SK-N-SH (cell line): ENCODE measurements at places on chromosomes 3 and 15.
A peak's percentile ranks its signal among the peaks of the same experiment; 100 is the strongest.

- no peak for DNase-seq
These were observed 57.6 kb upstream of the AZI2 start for GRCh38 chr3:28406241-28406640.

GRCh38 chr3:187823746-187824145 lies 78.5 kb upstream of the BCL6 start:
- DNase-seq = no peak

DNA sequence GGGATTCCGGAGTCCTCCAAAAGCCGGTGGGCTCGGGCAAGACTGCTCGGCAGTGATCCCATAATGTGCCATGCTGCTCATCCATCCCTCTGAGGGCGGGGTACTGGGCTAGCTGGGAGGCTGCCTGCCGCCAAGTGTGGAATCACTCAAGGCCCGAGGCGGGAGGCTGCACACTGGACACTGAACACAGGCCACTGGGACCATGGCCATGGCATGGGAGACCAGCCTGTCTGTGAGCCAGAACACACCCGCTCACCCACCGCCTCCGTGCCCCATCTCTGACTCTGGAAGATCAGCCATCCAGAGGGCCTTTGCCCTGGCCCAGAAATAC lies 1.4 kb downstream of the C3orf22 start:
- DNase-seq = peak; percentile 8

GRCh38 chr15:64571857-64572291 lies 111.5 kb downstream of the ZNF609 start:
- no peak for DNase-seq

DNA sequence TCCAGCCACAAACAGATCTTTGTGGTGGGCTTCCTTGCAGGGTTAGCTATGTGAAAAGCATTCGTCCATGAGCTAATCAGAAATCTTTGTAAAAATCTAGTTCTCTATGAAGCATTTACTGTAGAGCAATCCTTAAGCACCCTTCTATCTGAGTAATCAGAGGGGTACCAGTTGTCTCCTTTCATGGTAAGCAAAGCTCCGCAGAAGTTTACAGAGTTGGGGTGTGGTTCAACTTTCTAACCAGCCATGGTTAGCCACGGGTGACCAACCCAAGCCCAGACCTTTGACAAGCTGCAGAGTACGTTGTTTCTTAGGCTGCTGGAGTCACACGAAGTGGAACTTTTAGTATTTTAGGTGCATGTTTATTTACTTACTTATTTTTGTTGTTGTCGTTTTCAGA lies 77.4 kb downstream of the FLNB start:
- DNase-seq = no peak

GRCh38 chr3:144774897-144775296 lies 803.3 kb downstream of the DIPK2A start:
- no peak for DNase-seq

GRCh38 chr3:123409443-123410148 lies 39.3 kb downstream of the ADCY5 start:
- DNase-seq = no peak

- no peak for DNase-seq
These were observed 11.4 kb downstream of the CPEB1 start for GRCh38 chr15:82635798-82636197.

DNA sequence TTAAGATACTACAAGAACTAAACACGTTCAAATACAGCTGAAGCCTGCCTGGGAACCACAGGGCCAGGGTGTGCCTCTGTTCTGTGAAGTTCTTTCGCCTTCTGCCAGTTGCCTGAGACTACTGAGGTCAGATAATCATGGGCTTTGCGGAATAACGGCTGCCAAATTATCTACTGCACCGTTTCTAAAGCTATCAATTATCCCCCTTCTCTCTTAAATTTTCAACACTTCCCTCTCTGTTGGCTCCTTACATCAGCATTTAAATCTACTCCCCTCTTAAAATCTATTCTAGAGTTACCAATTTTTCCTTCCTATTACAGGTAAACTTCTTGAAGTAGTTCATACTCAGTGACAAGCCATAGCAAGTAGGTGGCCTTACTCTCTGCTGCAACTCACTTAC lies 6.2 kb upstream of the NEO1 start:
- no peak for DNase-seq

DNA sequence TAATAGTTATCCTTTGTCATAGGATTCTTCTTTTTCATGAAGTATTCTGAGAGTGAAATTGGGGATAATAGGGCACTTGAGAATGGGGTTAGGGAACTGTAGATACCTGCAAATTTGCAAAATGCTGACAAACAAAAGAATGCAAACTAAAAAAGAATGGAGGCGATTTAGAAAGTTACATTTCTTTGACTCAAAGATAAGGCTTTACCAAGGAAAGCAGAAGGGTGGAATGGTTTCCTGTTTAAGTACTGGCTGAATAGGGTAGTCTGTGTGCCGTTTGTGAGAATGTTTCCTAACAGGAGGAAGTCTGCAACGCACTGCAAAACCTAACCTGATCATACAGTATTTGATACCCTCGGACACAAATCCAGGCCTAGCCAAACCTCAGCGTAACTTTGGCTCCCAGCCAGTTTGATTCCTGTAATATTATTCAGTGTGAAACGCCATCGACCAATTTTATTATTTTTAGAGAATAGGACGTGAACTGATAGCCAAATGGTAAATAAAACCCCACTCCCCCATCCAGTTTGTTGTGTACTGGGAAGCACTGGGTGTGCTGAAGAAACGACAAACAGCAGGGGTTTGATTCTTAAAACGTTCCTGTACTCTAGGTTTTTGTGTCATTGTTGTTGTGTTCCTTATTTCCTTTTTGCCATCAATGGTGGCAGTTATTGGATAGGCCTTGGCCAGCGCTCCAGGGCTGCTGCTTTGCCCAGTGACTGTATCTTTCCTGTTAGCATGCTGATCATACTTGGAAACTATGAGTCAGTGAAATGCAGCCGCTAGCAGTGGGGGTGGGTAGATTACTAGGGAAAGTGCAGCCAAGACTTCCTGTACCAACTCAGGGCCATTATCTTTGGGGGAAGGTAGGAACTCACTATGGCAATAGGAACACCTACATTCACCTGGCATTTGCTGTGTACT lies 148.0 kb upstream of the TBL1XR1 start:
- peak; percentile 28 for DNase-seq

DNA sequence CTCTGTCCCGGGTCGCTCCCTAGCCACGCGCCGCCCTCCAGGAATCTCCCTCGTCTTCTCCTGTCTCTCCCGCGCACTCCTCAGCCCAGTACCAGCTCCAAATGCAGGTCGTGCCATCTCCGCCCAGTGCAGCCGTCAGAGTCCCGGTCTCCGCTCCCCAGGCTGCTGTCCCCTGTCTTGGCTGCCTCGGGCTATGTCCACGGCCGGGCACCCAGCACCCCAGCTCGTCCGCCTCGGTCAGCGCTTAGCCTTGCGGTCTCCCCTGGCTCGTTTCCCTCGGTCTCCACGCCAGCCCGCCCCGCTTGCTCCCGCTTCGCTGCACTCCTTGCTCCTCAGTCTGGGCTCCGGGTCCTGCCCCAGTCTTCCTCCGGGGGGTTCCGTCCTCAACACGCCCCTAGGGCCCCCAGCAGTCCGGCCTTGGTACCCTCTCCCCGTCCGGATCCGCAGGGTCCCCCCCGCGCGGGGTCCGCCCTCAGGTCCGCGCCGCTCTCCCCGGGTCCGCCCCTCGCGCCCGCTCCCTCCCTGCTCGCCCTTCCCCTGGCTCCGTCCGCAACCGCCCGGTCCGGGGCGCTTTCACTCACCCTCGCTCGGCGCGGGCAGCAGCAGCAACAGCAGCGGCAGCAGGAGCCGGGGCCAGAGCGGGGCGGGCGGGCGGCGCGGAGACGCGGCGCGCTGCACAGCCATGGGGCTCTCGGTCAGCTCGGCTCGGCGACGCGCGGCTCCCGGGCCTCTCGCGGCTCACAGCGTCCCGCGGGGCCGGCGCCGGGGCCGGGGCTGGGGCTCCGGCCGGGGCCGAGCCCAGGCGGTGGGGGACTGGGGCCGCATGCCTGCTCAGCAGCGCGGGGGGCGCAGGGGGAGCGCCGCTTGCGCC lies 462 bp downstream of the IGDCC3 start:
- peak; percentile 83 for DNase-seq

DNA sequence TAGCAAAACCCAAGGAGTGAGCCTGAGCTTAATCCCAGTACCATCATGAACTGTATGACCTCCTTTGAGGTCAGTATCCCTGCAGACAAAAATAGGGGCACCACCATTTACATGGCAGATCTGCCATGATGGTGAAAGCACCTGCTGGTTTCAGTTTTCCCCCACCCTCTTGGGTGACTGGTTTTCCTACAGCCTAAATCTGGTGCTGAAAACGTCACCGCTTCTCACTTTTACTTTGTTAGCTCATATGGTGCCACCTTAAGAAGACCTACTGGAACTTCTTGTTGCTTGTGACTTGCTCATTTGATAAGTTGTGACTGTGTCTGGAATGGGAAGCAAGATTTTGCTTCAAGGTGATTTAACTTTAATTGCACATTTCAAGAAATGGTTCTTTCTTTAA lies 5.1 kb downstream of the PPP1R2 start:
- no peak for DNase-seq

DNA sequence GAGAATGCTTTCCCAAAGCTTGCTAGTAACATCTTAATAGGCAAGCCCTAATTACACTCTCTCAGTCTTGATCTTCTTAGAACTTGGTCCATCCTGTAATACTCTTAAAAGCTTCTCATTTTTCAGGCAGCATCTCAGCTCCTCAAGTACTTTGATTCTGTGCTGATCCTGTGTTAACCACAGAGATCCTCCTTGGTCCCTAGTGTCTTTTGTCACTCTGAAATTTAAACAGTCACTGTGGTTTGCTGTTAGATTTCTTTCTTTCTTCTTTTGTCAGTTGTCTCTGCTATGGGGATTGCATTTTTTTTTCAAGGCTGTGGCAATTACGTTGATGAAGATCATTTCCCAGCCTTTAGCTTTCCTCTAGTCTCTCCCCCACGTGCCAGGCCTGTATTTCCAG lies 26.0 kb upstream of the UBE3A start:
- no peak for DNase-seq

- DNase-seq = no peak
These were observed 438.7 kb upstream of the C2CD4B start for GRCh38 chr15:62603742-62604141.

GRCh38 chr3:48180021-48180420 lies 8.2 kb downstream of the CDC25A start:
- DNase-seq = no peak

DNA sequence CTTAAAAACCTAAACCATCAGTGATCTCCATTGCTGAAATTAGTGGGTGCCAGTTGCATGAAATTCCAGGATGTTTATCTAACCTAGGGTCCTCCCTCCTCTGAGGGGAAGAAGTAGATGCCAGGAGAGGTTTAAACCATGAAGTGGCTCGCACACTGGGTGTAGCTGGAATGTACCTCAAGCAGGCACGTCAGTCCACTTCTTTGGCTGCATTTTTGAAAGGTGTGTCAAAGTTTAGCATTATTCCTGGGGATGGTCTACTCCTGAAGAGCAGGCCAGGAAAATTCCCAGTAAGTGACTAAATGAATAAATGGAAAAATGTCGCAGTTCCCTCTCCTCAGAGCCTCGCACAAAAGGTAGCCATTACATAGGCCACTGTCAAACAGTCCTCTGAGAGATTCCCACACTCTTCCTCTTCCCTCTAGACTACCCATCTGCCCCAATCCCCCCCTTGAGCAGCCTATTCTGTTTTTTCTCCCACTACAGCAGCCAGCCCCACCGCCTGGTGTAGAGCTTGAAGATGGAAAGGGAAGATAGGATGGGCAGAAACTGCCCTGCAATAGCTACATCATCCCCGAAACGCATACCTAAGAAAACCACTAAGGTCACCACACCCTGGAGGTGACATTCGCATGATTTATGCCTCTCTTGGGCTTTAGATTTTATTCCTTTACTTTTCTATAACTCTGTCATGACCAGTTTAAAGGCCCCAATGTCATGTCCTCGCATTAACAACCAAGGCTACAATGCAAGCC lies 655 bp upstream of the TMOD3 start:
- DNase-seq = no peak

DNA sequence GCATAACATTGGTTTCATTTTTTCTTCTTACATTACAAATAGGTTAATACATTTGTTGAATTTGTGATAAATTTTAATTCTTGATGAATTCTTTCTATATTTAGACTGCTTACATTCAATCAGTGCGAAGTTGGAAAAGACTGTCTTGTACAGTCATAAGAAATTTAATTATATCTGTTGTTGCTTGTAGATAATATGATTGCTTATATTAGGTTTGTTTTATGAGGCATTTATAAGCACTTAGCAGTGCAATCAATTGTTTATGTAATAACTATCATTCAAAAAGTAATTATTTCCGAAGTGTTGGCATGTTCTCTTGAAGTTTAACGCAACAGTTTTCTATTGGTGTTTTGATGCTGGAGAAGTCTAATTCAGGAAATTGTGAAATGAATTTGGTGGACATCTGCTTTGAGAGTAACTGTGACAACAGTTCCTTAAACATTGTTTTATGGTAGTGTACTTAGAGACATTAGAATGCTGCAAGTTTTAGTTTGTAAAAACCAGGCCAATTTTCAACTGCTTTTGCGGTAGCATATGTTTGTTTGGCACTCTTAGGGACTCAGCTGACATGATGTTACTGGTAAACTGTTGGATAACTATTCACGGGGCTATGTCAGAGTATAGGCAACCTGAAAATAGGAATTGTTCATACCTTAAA lies 99.7 kb downstream of the NAALADL2 start:
- no peak for DNase-seq

DNA sequence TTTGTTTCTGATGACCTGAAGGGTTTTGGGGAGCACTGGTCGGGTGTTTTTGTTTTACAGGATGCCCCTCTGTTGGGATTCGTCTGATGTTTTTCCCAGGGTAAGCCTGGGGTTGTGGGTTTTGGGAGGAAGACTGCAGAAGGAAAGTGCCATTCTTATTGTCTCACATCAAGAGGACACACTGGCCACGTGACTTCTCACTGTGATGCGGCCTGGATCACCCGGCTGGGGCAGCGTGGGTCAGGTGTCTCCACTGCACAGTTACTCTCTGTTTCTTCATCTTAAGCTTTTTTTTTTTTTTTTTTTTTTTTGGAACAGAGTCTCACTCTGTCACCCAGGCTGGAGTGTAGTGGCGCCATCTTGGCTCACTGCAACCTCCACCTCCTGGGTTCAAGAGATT lies 120.5 kb downstream of the TMEM266 start:
- no peak for DNase-seq

GRCh38 chr3:122091602-122092295 lies 36.6 kb downstream of the CD86 start:
- DNase-seq = no peak

GRCh38 chr3:140165781-140166180 lies 230.8 kb downstream of the CLSTN2 start:
- no peak for DNase-seq

- DNase-seq = no peak
These were observed 89.6 kb downstream of the CHST2 start for GRCh38 chr3:143208976-143209714.

- no peak for DNase-seq
These were observed 556.7 kb downstream of the FGF12 start for GRCh38 chr3:192170659-192171058.

GRCh38 chr15:56767315-56767714 lies 34.0 kb upstream of the ZNF280D start:
- DNase-seq = no peak

DNA sequence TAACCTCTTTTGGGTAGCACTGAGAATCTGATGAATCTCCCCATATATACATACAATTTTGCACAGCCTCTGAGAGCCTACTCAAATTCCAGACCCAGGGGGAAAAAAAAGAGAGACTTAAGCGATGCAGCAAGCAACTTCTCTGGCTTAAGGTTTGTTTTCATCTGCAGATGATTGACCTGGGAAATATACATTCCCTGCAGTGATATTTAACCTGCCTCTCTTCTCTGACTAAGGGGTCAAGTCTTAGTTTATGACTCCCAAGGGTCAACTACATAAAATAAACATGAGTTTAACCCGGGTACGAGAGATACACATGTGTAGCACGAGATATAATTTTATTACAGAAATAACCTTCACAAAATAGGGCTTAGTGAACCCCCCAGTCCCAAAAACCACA lies 737.8 kb downstream of the TUSC7 start:
- DNase-seq = no peak
